ENCODE measurements at places on chromosomes 11 and 22.

DNA sequence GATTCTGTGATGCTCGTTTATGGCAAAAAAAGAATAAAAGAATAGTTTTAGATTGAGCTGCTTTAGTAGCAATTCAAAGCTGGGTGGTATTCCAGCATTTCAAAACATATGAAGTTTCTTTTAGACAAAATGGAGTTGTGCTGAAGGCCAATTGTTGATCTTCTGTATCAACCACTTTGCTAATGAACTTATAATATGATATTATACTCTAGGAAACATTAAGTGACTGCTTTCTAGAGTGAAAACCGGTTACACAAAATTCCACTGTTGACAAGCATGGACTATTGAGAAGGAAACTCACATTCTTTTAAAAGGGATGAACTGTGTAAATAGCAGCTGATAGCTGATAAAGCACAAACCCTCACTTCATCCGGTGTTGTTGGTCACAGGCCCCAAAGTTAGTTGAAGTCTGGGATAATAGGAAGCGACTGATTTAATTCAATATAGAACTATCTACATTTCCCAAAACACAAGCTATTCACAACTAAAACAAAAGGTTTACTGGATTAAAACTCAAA lies 255.1 kb downstream of the CADM1 start:
- DNase-seq, result no peak

DNA sequence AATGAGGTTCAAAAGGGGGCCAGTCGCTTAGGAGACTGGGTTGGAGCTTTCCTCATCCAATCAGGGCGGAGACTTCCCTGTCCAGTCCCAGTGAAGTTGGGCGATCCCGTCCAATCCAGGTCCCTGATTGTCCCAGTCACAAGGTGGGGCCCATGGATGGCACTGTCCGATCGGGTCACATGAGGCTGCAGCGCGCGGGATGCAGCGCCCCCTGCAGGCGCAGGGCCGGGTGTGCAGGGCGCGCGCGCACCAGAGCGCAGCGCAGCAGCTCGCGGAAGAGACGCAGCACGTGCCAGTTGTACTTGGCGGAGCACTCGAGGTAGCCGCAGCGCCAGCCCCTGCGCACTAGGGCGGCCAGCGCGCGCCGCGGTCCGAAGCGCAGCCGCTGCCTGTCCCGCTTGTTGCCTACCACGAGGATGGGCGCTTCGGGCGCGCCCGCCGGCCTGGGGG lies 2.3 kb downstream of the RASL10A start:
- no peak for DNase-seq

- no peak for DNase-seq
Measured at GRCh38 chr22:25923914-25924313, 181.9 kb downstream of the MYO18B start.

GRCh38 chr11:18733202-18733601 lies 7.2 kb upstream of the IGSF22 start:
- no peak for DNase-seq

DNA sequence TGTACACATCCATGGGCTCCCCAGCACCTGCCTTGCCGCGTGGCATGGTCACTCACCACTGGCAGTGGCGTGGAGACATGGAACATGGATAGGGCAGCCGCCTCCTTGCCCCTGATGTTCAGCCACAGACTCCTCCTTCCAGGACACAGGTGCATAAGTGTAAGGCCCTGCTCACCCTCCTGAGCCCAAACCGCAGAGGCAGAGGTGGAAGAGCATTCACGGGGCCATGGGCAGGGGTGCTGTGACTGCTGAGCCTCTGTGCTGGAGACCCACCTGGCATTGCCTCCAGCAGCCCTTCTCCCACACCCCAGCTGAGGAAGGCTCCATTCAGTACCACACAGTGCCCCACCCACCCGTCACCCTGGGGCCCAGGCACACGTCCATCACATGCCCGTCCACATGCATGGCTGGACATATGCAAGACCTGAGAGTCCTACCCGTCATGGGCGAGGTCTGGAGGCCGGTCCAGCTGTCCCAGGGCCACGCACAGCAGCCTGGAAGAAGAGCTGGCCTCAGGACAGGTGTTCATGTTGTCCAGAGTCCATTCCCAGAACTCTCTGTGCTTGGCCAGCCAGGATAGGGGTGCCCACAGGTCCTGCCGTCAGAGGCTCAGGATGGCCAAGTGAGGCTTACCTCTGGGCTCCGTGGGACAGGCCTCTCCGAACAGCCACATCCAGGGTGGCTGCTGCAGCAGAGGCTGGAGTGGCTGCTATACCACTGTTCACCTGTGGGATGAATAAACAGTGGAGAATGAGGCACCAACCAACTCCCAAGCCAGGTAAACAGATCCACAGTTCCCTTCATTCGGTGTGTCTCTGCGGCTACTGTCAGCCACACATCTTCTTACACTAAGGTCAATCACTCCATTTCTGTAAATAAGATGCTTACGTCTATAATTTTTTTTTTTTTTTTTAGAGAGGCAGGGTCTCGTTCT lies 1.7 kb upstream of the TUBGCP6 start:
- DNase-seq, result no peak

- no peak for DNase-seq
Measured at GRCh38 chr11:112123129-112123528, 36.5 kb downstream of the SDHD start.

DNA sequence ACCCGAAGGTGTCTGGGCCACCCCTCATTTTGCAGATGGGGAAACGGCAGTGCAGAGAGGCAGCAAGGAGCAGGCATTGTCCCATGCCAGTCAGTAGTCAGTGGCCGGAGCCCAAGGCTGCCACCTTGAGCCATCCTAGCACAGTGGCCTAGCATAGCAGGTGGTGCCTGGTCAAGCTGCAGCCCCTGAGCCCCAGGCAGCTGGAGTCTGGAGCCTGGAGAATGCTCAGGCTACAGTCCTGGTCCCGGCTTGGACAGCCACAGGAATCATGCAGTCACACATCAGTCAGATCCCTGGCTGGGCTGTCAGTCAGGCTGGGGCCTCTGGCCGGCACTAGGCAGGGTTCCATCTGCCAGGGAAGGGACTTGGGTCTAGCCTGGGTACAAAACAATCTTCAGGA lies 18.6 kb downstream of the KCNC1 start:
- DNase-seq, result no peak

DNA sequence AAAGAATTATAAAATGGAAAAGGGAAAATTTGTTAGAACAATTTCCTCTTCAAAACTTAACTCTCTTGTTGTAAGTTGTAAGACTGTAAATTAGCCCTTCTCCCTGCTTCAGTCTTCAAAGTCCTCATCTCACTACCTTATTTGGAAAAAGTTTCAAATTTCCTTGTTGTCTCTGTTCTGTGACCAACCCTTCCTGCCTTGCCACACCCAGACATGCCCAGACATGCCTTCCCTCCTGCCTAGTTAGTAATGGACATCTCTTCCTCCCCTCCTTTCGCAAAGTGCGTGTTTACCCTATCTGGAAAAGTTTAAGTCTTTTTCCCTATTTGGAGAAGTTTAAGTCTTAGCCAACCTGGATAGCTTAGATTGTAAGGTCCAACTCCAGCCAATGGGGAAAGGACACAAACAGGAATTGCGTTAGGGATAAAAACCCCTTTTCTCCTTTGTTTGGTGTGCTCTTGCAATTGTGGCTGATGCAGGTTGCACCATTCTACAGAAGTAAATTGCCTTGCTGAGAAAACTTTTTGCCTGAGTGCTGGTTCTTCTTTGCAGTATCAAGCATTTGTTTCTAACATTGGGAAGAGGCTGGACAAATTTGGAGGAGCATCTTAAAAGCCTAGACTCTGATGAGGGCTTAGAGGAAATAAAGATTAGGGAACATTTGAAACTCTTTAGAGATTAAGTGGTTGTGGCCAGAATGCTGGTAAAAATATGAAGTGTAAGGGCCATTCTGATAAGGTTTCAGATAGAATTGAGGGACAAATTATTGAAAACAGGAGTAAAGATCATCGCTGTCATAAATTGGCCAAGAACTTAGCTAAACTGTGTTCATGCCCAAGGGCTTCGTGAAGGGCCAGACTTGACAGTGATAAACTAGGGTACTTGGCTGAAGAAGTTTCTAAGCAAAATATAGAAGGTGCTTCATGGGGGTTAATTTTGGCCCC lies 15.4 kb downstream of the OR52K2 start:
- peak; percentile 7 for DNase-seq

DNA sequence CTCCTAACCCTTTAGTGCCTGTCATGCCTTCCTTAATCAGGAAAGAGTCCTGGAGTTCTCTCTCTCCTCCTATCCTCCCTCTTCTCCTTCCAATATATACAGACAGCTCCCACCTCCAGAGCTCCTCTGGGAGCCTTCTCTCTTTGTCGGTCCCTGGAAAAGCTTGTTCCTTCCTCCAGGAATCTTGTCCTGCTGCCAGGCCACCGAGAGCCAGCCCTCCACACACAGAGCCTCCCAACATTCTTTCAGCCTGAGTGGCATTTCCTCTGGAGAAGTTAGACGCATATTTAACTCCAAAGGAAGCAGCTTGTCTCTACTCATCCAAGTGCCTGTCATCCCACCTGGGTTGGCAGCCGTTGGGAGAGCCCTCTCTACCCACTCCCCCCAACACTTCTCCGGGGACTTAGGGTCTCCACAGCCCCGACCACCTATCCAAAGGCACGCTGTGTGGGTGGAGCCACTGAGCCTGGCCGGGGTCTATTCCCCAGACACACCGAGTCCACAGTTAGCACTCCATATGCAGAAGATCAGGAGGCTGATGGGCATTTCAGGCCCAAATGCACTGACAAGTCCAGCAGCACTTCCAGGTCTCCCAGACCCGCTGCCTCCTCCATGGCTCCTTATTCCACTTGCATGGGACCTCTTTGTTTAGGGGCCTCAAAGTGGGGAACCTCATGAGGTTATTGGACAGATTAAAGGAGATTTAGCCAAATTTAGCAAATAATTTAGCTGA lies 31.1 kb downstream of the DKK3 start:
- DNase-seq, result peak; percentile 96

DNA sequence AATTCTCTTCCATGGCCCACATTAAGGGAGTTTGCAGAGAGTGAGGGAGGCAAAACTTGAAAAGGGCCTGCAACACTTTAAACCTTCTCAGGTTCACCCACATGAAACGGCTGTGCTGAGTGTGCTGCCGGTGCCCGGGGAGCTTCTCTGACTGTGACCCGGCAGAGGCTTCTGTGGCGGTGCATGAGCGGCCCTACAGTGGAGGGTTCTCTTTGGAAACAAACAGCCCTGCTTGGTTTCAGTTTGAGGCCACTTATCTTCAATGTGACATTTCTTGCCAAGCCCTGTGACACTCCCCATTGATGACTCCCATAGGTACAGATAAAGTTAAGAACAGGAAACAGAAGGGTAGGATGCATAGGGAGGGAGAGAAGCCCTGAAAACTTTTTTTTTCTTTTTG lies 31.8 kb downstream of the FAM118A start:
- DNase-seq, result no peak

GRCh38 chr11:128058580-128059208 lies 528.7 kb downstream of the ETS1 start:
- DNase-seq, result no peak

GRCh38 chr11:70364745-70365543 lies 33.4 kb upstream of the CTTN start:
- DNase-seq, result no peak

DNA sequence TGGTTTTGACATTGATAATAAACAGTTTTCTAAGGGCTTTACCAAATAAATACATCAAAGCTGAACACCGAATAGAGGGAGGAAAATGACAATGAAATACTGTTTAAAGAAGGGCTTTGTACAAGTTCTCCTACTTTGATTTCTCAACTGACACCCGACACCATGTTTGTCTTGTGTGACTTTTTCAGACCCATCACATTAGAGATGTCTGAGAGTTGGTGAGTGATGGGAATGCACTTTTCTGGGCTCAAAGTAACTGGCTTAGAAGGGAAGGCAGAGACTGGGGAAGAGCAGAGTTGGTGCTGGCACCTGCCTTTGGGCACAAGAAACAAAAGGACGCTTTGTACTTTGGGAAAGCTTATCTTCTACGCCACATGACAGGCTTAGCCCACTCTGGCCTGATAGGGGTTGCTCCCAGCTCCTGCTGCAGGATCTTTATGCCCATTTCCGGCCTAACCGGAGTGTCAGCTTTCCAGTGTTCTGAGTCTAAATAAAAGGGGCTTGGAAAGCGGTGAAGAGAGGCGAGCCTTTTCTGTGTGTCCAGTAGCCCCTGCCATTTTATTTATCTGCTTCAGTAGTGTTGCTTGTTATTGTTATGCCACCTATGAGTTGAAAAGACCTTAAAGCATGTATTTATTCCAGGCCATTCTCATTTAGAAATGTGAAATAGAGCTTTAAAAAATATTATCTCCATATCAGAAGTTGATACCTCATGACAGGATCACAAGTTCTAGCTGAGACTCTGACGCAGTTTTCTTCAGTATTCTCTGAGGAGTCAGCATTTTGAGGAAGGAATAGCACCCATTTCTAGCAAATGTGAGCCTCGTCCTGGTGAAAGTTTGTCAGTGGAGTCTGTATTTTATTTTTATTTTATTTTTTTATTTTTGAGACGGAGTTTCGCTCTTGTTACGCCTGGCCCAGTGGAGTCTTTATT lies 24.2 kb downstream of the KREMEN1 start:
- peak; percentile 30 for DNase-seq

GRCh38 chr11:66428933-66429332 lies 8.1 kb downstream of the NPAS4 start:
- no peak for DNase-seq

DNA sequence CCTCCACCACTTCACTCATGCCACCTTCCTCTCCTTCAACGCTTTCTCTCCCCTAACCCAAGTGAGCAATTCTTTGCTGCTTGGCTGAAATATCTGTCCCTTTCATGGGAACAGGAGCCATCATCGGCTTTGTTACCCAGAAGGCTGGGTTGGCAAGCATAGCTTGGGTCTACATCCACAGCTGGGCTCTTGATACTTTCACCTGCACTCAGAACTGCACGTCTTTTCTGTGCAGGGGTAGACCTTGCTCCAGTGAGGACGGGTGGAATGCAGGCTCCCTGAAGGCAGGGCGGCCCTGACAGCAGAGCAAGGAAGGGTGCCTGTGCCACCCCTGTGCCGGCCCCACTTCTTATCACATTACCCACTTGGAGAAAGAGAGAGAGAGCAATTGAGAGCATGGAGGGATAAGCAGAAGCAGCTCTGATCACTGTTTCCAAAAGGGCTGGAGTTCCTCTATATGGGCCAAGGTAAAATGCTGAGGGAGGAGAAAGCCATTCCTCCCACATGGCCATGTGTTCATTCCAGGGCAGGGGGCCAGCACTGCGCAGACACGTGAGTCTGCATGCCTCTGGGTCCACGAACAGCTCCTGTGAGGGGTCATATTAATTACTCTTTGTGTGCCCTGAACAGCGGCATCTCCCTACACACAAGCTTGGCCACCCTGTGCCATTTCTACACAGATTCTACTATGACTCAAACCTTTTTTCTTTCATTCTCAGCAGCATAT lies 181.8 kb downstream of the BUD13 start:
- no peak for DNase-seq

DNA sequence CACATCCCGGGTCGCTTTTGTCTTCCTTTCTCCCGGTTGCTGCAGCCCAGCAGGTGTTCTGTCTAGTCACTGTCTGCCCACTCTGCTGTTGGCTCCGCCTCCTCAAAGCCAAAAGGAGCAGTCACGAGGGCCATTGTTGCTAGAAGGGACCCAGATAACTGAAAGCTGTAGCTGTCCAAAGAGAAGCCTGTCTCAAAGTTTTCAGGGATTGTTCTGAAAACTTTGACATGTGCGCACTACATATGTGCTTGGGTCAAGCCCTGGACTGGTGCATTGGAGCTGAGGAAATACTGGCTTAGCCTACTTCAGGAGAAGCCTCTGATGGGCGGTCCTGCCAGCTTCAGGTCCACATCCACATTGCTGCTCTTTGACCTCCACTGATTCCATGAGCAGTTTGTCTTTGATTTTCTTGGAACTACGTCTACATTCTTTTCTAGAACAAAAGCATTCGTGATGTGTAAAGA lies 8.8 kb upstream of the OR2AT4 start:
- DNase-seq, result no peak

- DNase-seq, result peak; percentile 76
Measured at GRCh38 chr11:58513747-58514367, 6.0 kb upstream of the OR5B21 start.

GRCh38 chr11:75245356-75246005 lies 4.9 kb downstream of the TPBGL start:
- DNase-seq, result no peak
